Lung (tissue), 17 donors: ENCODE measurements at places on chromosomes 11 and 22. TPM values are rescaled to one million over a fixed set of nuclear protein-coding genes. Genes with fewer than 3 reads are reported as not detected.

Gene OR56A1
- total RNA-seq, result not detected

Gene PRDX5
- 165 TPM for total RNA-seq

Gene CATSPER1
- total RNA-seq, result 2.9 TPM

Gene KIF18A
- 7.5 TPM for total RNA-seq

Gene HSD17B12
- total RNA-seq, result 102 TPM

Gene RPS3
- total RNA-seq, result 1,036 TPM

Gene CCDC157
- 11.9 TPM for total RNA-seq

Gene SNX32
- 0.77 TPM for total RNA-seq

Gene CDC42BPG
- total RNA-seq, result 11.2 TPM

Gene SLN
- not detected for total RNA-seq

Gene GDPD4
- not detected for total RNA-seq

Gene YPEL4
- total RNA-seq, result 1.3 TPM

Gene FAR1
- 126 TPM for total RNA-seq

Gene OR4D5
- not detected for total RNA-seq

Gene MYBPC3
- 1.0 TPM for total RNA-seq

Gene FOLR3
- 5.1 TPM for total RNA-seq

Gene TRIM29
- total RNA-seq, result 4.4 TPM

Gene FGF3
- not detected for total RNA-seq

Gene ANO5
- total RNA-seq, result 2.8 TPM

Gene RIC3
- 9.4 TPM for total RNA-seq

Gene LAMTOR1
- 51.2 TPM for total RNA-seq

Gene CTSF
- total RNA-seq, result 39.6 TPM

Gene OR5A2
- total RNA-seq, result not detected

Gene NLRX1
- total RNA-seq, result 12.5 TPM

Gene TRIM49
- total RNA-seq, result not detected

Gene SCGB1D2
- total RNA-seq, result not detected

Gene FOSL1
- 11.4 TPM for total RNA-seq

Gene A4GALT
- 8.6 TPM for total RNA-seq
